ENCODE measurements at places on chromosomes 2 and 18. TPM values are rescaled to one million over a fixed set of nuclear protein-coding genes. Genes with fewer than 3 reads are reported as not detected.

RALB gene
- total RNA-seq = 79.8 TPM

DNA sequence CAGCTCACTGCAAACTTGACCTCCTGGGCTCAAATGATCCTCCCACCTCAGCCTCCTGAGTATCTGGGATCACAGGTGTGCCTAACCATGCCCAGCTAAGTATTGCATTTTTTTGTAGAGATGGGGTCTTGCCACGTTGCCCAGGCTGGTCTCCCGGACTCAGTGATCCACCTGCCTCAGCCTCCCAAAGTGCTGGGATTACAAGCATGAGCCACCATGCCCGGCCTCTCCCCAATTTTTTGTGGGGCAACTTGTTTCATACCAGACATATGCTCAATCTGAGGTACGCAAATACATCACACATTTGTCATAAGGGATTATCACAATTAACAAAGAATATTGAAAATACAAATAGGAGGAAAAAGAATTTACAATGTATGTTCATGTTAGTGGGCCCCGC is 27.7 kb downstream of the LGALSL start:
- H3K27ac ChIP-seq = no peak overlapping the region
- no peaks in the 10 kb centered on the region for H3K27me3 ChIP-seq
- H3K4me1 ChIP-seq = peaks cover 11% of the 10 kb centered on the region
- H3K4me3 ChIP-seq = no peak overlapping the region
- DNase-seq = no peak
- no peaks in the 10 kb centered on the region for H3K36me3 ChIP-seq

IL18RAP gene
- total RNA-seq = not detected

CRYGC gene
- not detected for total RNA-seq

C2orf76 gene
- 16.8 TPM for total RNA-seq

GRCh38 chr2:25347205-25347815 is 5.6 kb upstream of the DNMT3A start:
- DNase-seq = peak; percentile 0
- H3K36me3 ChIP-seq = no peaks in the 10 kb centered on the region
- H3K4me1 ChIP-seq = no peaks in the 10 kb centered on the region
- H3K4me3 ChIP-seq = no peak overlapping the region
- no peak overlapping the region for H3K27ac ChIP-seq

DNA sequence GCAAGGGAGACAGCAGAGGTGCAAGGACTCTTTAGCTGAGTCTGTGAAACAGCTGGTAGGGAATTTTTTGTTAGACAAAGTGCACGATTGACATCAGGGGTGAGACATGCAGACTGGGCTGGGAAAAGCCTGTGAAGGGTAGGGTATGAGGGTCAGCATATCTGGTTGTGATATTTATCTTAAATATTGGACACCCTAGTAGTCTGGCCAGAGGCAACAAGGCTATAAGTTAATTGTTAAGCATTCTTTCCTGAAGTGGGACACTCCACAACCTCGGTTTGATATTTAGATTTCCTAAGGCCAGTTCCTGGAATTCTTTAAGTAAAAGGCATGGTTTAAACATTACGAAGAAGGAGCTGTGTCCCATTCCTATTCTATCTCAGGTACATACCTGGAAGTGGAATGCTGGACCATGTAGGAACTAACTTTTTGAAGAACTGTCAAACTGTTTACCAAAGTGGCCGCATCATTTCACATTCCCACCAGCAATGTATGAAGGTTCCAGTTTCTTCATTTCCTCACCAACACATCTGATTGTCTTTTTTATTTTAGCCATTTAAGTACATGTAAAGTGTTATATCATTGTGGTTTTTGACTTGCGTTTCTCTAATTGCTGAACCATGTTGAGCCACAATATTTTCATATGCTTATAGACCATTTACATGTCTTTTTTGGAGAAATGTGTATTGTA is 22.5 kb downstream of the EHBP1 start:
- H3K27me3 ChIP-seq = no peaks in the 10 kb centered on the region
- DNase-seq = no peak

DNA sequence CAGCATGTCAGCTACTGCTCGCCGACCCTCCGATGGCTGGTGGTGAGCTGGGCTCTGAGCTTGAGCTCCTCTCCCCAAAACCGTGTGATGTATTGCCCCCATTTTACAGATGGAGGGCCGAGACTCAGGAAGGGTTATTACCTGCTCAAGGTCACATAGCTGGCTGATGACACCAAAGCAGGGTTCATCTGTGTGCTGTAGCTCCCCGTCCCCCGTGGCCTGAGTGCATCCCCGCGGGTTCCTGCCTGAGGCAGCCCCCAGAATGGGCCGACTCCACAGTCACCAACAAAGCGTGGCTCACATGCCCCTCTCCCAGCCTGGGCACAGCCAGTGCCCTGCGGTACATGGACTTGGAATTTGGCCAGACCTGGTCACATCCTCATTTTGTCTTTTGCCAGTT is 198.6 kb downstream of the TFCP2L1 start:
- H3K36me3 ChIP-seq = no peaks in the 10 kb centered on the region
- DNase-seq = no peak
- H3K4me1 ChIP-seq = no peaks in the 10 kb centered on the region
- no peaks in the 10 kb centered on the region for H3K27me3 ChIP-seq
- no peak overlapping the region for H3K4me3 ChIP-seq
- H3K27ac ChIP-seq = no peak overlapping the region

GRCh38 chr2:25334482-25334881 is 7.2 kb downstream of the DNMT3A start:
- H3K27ac ChIP-seq = no peak overlapping the region
- H3K4me3 ChIP-seq = no peak overlapping the region
- DNase-seq = no peak
- H3K36me3 ChIP-seq = no peaks in the 10 kb centered on the region
- H3K27me3 ChIP-seq = peaks cover 53% of the 10 kb centered on the region

GPR39 gene
- 1.4 TPM for total RNA-seq

- no peak overlapping the region for H3K27ac ChIP-seq
- H3K4me1 ChIP-seq = no peaks in the 10 kb centered on the region
- DNase-seq = no peak
These were observed 198.4 kb upstream of the PARD3B start for GRCh38 chr2:204346906-204347305.

VIT gene
- not detected for total RNA-seq

DNA sequence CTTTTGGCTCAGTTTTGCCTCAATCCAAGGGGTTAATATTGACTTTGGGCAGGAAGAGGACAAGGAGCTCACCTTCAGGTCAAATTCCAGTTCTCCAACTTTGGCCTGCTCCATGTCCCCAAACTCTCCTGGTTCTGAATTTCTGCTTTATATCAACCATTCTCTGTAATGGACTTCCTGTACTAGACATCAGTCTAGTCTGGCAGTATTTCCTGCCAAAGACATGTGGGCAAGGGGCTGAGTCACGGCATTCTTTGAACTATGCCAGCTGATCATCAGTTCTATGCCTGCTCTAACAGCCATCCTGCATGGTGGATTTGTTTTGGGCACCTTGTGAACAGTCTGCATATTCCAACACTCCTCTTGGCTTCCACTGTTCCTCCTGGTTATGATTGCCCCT is 199.4 kb downstream of the ZEB2 start:
- no peak overlapping the region for H3K27ac ChIP-seq
- no peaks in the 10 kb centered on the region for H3K27me3 ChIP-seq
- no peak for DNase-seq
- no peaks in the 10 kb centered on the region for H3K36me3 ChIP-seq

FAM110C gene
- total RNA-seq = 0.50 TPM

DNA sequence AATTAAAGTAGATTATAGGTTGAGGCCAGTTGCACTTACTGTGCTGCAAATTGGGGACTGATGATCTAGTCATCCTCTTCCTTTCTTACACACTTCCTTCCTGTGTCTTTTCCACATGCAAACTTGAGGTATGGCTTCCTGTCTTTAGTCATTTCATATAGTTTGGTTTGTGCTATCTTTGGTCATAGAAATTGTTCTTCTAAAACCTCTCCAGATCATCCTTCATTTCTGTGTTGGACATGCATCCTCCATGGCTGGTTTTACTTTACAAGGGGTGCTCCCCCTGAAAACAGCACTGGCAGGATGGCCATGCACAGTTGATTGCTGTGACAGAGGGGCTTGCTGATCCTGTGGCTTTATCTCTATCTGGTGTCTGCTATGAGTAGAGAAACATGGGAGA is 36.5 kb downstream of the MGAT5 start:
- H3K4me1 ChIP-seq = no peaks in the 10 kb centered on the region
- no peak overlapping the region for H3K27ac ChIP-seq
- no peak overlapping the region for H3K4me3 ChIP-seq

DNA sequence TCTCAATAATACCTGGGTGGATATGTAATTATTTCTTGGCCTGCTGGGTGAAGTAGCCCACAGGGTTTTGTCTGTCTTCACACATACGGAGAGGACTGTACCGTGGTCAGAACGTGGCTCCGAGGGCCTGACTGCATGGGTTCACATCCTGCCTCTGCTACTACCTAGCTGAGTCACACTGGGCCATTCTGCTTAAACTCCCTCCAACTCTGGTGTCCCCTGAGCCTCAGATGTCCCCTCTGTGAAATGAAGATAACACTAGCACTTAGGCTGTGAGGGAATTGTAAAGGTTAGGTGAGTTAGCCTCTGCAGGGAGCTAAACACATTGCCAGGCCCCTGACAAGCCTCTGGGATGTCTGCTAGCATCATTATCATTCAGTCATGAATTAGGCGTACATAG is 120.1 kb upstream of the NABP1 start:
- H3K4me3 ChIP-seq = no peak overlapping the region
- H3K4me1 ChIP-seq = no peaks in the 10 kb centered on the region
- no peak overlapping the region for H3K27ac ChIP-seq
- H3K36me3 ChIP-seq = no peaks in the 10 kb centered on the region

GRCh38 chr2:86482034-86482433 is 40.9 kb downstream of the KDM3A start:
- no peak overlapping the region for H3K27ac ChIP-seq
- H3K4me3 ChIP-seq = no peak overlapping the region
- no peaks in the 10 kb centered on the region for H3K4me1 ChIP-seq
- DNase-seq = no peak

DNA sequence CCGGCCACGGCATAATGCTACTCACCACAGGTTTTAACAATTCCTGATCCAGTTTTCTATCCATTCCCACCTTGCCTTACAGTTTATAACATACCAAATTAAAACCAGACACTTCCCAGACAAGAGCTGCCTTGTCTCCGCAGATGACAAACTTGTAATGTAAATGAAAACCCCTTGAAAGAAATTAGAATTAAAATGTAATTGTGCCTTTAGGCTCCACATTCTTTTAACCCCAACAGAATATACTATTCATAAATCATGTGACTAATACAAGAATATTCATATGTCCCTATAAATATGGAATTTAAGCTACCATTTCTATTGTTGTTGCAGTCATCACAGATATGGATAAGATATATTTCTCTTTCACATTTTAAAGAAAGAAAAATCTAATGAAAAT is 69.9 kb upstream of the ZBTB14 start:
- H3K27me3 ChIP-seq = no peaks in the 10 kb centered on the region
- no peaks in the 10 kb centered on the region for H3K4me1 ChIP-seq
- H3K36me3 ChIP-seq = no peaks in the 10 kb centered on the region
- no peak overlapping the region for H3K27ac ChIP-seq
- no peak for DNase-seq

- H3K36me3 ChIP-seq = no peaks in the 10 kb centered on the region
- no peak overlapping the region for H3K4me3 ChIP-seq
- H3K27me3 ChIP-seq = no peaks in the 10 kb centered on the region
- peaks cover 6% of the 10 kb centered on the region for H3K4me1 ChIP-seq
These were observed 52.0 kb downstream of the FTCDNL1 start for GRCh38 chr2:199798831-199799580.

CPO gene
- not detected for total RNA-seq

KCNE4 gene
- total RNA-seq = not detected

- DNase-seq = peak; percentile 46
- no peak overlapping the region for H3K4me3 ChIP-seq
- no peaks in the 10 kb centered on the region for H3K36me3 ChIP-seq
- peaks cover 43% of the 10 kb centered on the region for H3K4me1 ChIP-seq
- H3K27ac ChIP-seq = no peak overlapping the region
These were observed 86.8 kb upstream of the SP3 start for GRCh38 chr2:174051741-174052583.

LIMS2 gene
- total RNA-seq = 1.2 TPM

DNA sequence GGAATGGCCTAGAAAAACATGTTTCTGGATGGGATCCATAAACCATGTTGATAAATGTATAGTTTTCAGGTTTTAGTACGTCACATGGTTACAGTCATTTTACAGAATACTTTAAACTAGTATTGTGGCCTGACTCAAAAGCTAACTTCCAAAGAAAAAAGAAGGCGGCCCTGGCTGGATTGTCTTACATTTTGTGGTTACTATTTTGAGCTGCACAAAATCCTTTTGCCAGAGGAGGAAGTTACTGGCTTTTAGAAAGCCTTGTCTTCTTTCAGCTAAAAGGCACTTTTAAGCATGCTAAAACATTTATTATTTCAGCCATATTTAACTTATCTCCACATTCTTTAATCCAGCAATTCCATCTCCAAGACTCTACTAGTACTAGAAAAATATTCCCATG is 227.9 kb downstream of the CDH2 start:
- H3K4me1 ChIP-seq = no peaks in the 10 kb centered on the region
- DNase-seq = no peak
- peaks cover 28% of the 10 kb centered on the region for H3K36me3 ChIP-seq

GRCh38 chr18:21218862-21219261 is 23.2 kb upstream of the GREB1L start:
- H3K27me3 ChIP-seq = no peaks in the 10 kb centered on the region
- no peak overlapping the region for H3K27ac ChIP-seq
- DNase-seq = no peak
- H3K36me3 ChIP-seq = no peaks in the 10 kb centered on the region
- H3K4me1 ChIP-seq = peaks cover 12% of the 10 kb centered on the region

TSN gene
- total RNA-seq = 86.9 TPM

- no peaks in the 10 kb centered on the region for H3K27me3 ChIP-seq
- H3K4me3 ChIP-seq = no peak overlapping the region
- peaks cover 23% of the 10 kb centered on the region for H3K4me1 ChIP-seq
- H3K36me3 ChIP-seq = no peaks in the 10 kb centered on the region
These were observed 565.4 kb upstream of the LRRTM1 start for GRCh38 chr2:80869858-80870438.

SIGLEC15 gene
- not detected for total RNA-seq

DNA sequence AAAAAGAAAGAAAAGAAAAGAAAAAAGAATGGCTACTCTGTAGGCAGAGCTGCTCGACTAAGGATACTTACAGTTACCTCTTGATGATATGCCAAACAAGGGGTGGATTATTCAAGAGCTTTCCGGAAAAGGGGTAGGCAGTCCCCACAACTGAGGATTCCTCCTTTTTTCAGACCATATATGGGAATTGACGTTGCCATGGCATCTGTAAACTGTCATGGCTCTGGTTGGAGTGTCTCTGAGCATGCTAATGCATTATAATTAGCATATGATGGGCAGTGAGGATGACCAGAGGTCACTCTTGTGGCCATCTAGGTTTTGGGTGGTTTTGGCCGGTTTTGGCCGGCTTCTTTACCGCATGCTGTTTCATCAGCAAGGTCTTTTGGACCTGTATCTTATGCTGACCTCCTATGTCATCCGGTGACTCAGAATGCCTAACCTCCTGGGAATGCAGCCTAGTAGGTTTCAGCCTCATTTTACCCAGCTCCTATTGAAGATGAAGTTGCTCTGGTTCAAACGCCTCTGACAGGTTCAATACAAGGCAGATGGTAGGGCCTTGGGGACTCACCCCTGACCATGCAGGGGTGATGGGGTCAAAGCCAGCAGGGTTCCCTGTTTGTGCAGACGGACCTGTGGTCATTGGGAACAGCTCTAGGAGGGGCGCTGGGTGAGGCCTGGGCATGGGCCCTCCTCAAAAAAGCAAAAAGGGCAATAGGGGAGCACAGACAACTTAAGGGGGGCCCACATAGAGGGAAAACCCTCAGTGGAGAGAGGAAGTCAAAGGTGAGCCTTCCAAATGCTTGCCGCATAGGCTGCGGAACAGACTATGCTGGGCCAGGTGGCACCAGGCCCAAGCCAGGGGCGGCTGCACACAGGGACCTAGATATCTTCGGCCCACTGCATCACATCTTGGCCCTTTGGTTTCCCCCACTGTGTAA is 251.2 kb upstream of the RAB6C start:
- H3K27me3 ChIP-seq = no peaks in the 10 kb centered on the region
- no peaks in the 10 kb centered on the region for H3K36me3 ChIP-seq
- H3K27ac ChIP-seq = no peak overlapping the region
- no peak for DNase-seq
